ENCODE measurements at places on chromosomes 2 and 18.
A peak's percentile ranks its signal among the peaks of the same experiment; 100 is the strongest.

DNA sequence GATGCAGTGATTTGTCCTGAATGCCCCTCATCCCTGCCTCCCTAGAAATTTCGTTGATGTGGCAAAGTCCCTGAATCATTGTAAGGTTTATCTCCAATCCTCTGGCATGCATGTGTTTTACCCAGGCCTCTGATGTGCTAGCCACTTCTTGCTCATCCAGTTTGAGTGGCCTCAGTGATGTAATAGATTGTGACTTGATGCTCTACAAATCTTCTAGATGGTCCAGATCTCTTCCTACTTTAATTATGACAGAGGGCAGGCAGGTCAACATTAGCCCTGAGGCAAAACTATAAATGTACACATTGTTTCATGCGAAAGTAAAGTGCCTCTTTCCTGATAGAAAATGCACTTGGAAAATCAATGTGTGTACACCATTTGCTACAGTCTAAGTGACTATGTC, 54.5 kb downstream of the LONRF2 start:
- DNase-seq: no peak

DNA sequence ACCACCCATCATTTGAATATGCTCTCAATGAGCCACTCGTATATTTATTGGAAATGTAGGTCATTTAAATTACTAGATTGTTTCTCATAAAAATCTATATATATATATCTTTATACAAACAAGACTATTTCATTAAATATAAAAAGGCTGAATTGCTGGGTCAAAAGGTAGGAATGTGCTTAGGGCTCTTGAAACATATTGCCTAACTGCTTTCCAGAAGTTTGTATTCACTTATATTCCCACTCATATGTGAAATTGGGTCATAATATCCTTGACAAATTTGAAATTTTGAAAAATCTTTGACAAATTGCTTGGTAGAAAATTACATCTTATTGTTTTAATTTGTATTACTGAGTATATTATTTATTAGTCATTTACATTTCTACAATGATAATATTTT, 999.8 kb upstream of the CDH2 start:
- DNase-seq: no peak

- no peak for DNase-seq
Observed at GRCh38 chr2:217749008-217749407, 253.8 kb downstream of the TNS1 start.

GRCh38 chr2:73297151-73297559, 3.8 kb upstream of the EGR4 start:
- DNase-seq: peak; percentile 39

GRCh38 chr18:79186649-79187048, 117.5 kb downstream of the ATP9B start:
- DNase-seq: no peak

DNA sequence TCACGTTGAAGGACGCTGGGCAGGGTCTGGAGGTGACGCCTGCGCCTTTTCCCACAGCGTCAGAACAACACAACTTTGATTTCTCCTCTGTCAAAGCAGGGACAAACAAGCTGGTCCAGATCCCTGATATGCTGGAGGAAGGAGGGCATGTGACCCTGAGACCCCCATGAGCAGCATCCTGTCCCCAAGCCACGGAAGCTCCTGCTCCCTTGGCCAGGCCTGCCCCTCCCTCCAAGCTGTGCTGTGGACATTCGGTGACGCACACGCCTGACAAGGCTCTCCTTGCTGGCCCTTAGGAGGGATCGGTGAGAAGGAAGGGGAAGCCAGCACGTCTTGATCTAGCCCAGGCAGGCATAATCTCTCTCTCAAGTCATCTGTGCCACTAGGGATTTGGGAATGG, 11.3 kb downstream of the MLPH start:
- no peak for DNase-seq

DNA sequence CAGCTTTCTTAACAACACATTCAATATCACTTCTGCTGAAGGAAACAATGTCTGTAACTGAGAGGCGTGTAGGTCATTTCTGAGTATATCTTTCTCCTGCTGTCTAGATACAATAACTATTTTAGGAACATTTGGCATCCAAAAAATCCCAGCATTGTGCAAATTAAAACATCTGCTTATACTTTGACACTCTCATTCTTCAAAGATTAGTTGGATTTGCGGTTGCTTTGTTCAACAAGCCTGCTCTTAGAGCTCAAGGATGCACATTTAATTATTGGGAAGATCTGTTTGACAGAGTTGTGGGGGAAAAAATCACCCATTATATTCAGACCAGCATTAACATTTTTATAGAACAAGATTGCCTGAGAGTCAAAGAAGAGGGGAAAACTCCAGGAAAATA, 449.5 kb upstream of the HNRNPA3 start:
- DNase-seq: no peak

Measured in NCI-H1436 (cell line).